Mammary epithelial cell (primary cell): ENCODE measurements at places on chromosomes 1 and 21.

DNA sequence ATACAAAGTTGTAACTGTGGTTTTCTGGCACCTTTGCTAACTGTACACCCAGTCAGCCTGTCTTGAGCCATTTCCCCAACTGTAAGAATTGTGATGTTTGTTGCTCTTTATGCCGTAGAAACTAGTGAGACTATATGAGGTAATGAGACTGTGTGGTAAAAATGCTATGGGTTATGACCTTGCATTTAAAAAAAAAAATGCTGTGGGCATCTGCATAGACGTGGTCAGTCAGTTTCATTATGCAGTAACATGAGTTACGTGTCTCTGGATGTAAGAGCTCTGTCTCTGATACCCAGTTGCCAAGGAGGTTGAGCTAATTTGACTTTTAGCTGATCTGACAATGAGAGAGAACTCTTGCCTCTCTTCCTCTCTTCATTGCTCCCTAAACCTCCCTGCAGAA is 80.6 kb upstream of the LAMC2 start:
- no peak for DNase-seq

GRCh38 chr1:232319072-232319471 is 310.9 kb downstream of the SIPA1L2 start:
- peak; percentile 71 for DNase-seq

- no peak for DNase-seq
Measured at GRCh38 chr1:12757836-12758235, 11.8 kb downstream of the CFAP107 start.

GRCh38 chr1:94654031-94654430 is 112.5 kb upstream of the F3 start:
- peak; percentile 65 for DNase-seq

DNA sequence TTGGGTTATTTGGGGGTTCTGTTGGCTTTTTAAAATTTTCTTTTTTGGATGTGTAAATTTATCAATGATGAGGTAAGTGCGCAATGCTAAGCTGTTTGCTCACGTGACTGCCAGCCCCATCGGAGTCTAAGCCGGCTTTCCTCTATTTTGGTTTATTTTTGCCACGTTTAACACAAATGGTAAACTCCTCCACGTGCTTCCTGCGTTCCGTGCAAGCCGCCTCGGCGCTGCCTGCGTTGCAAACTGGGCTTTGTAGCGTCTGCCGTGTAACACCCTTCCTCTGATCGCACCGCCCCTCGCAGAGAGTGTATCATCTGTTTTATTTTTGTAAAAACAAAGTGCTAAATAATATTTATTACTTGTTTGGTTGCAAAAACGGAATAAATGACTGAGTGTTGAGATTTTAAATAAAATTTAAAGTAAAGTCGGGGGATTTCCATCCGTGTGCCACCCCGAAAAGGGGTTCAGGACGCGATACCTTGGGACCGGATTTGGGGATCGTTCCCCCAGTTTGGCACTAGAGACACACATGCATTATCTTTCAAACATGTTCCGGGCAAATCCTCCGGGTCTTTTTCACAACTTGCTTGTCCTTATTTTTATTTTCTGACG is 3.1 kb downstream of the OLIG2 start:
- DNase-seq: no peak

DNA sequence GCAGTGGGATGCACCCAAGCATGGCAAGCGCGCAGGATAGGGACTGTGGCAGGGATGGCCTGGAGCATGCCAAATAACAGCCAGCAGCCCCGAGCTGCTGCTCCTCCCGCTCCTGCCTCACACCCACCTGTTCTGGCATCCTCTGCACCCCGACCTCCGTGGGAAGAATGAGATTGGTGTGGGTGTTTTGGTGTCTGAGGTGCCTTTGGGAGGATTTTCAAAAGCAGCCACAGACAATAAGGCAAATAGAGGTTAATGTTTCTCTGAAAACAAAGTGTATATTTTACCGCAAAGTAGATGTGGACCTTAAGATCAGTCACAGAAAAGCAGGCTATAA is 35.5 kb downstream of the IGFN1 start:
- no peak for DNase-seq

DNA sequence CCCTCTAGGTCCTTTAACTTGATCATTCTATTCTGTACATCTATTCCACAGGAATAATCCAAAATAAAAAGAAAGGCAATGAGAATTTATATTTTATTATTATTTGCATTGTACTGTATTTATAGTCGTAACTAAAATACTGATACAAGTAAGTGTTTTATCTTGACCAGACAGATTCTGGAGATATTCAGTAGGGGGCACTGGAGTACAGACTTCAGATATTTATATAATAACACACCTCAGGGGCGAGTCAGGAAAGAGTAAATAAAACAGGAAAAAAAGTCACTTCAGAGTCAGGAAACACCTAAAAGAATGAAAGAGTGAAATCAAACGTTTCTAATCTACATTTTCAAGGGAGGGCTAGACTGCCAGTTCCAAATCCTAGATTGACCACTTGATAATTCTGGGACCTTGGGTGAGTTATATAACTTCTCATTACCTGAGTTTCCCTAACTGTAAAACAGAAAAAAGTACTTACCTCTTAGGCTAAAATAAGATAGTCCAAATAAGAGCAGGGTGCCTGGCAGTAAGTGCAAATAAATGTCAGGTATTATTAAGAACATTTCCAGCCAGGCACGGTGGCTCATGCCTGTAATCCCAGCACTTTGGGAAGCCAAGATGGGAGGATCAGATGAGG is 31.1 kb upstream of the MTF1 start:
- DNase-seq: peak; percentile 26

DNA sequence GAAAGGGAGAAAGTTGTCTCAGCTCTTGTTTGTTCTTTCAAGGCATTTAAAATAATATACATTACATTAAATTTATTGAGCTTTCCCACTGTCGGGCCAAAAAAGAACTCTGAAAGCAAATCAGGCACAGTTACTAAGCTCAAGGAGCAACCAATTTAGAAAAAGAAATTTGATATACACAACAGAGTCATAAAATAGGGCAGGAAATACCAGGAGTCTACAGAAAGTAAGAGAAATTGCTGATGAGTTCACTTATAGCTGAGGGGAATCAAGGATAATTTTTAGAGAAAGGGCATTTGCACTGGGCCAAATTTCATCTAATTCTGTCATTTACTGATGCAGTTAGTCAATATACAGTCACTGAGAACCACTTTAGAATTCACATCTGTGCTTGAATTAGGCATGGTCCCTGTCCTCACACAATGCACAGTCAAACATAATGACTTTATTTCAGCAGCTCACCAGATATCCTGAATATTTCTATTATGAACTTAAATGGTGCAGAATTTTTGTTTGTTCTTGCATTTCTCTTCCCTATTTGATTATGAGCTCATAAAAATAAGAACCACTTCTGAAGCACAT is 249.6 kb upstream of the BEND5 start:
- DNase-seq: no peak

GRCh38 chr1:21067551-21068227 is 109.0 kb downstream of the EIF4G3 start:
- DNase-seq: no peak

- DNase-seq: peak; percentile 62
Measured at GRCh38 chr1:51296383-51297357, 33.7 kb downstream of the TTC39A start.

- DNase-seq: no peak
Measured at GRCh38 chr1:225471453-225472301, 43.8 kb upstream of the LBR start.

GRCh38 chr1:108722292-108722691 is 9.6 kb downstream of the FNDC7 start:
- DNase-seq: no peak

DNA sequence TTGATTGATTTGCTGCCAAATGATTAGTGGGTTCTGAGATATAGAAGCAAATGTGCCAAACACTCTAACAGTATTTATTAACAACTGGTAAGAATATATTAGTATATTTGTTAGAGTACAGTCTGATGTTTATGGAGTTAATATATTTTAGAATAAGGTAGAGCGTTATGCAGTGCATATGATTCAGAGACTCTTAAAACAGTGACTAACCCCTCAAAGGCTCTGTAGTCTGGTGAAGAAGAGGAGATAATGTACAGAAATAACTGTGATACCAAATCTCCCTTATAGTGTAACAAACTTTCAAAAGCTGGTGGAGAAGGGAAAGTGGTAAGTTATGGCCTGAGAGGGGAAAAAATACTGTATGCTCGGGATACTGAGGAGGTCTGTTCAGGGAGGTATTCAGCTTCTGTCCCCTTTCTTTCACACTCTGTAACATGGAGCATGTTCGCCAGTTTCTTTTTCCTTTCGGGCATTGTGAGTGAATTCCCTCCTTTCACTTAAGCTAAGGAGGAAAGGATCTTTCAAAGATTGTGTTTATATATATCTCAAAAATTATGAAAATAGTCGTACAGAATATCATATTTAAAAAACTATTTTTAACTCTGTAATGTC is 121.2 kb downstream of the ADGRL2 start:
- DNase-seq: no peak

DNA sequence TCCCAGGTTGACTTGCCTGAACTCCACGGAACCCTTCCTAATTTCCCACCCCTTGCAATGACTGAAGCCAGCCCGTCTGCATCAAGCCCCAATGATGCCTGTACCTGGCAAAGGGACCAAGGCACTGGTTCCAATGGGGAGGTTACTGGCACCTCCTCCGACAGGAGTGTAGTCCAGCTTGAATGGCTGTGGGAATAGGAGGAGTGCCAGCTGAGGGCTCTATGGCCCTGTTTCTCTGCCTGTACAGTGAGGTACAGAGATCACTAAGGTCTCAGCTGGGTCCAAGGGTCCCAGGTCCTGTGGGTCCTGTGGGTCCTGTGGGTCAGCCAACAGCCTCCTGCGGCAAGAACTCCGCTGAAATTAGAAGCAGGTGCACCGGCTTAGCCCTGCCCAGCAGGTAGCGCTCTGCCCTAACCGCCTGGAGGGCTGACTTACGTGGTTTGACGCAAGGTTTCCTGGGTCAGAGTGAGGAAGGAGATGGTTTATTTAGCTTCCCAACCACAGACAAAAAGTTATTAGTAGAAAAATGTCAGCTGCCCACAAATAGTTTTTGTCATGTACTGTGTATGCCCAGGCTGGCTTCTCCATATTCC is 9.9 kb upstream of the SPRR4 start:
- peak; percentile 23 for DNase-seq

DNA sequence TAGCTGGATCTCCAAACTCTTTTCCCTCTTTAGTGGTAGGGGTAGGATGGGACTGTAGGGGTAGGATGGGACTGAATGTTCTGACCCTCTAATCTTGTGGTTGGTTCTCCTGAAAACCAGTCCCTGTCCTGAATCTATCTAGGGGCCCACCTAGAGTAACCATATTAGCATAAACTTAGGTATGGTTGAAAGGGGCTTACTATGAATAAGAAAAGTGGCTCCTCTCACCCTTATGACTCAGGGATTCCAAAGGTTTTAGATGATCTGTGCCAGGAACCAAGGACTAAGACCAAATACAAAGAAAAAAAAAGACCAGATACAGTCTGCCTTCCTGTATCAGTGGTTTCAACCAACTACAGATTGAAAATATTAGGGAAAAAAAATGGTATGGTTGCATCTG is 28.9 kb downstream of the RNF2 start:
- peak; percentile 10 for DNase-seq

GRCh38 chr1:23573574-23574182 is 14.4 kb upstream of the ID3 start:
- DNase-seq: no peak

- DNase-seq: no peak
Measured at GRCh38 chr1:241352401-241352800, 4.6 kb downstream of the RGS7 start.

DNA sequence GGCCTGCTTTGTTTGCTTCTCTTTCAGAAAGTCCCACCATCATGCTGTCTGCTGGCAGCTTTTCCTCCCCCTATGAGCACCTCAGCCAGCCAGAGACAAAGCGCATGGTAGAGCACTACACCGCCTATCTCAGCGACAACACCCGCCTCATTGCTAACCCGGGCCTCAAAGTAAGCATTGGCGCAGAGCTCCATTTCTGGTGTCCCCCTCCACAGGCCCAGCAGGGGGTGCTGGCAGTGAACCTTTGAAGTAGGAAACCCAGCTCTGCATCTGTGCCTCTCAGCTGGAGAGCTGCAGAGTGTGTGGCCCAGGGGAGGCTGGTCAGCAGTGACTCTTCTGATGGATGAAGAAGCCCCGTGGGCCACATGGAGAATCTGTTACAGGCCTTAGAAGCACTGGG is 81.2 kb upstream of the RAVER2 start:
- DNase-seq: no peak

- peak; percentile 80 for DNase-seq
Measured at GRCh38 chr1:183023601-183024316, 539 bp downstream of the LAMC1 start.

GRCh38 chr1:204085876-204086275 is 13.0 kb downstream of the SOX13 start:
- DNase-seq: no peak

DNA sequence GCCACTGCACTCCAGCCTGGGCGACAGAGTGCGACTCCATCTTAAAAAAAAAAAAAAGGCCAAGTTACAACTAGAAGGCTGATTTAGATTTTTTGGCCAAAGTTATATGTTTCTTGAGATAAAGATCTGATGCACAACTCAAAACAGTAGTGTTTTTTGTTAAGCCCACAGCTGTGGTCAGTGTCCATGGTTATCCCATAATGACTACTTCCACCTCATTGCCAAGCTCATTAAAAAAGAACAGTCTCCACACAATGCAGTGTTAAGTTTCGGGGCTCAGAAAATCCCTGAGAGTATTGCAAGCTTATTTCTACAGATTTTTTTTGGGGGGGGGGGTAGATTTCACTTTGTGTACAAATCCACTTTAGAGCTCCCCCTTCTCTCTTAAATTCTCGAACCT is 120.5 kb downstream of the RUNX1 start:
- DNase-seq: no peak

- no peak for DNase-seq
Measured at GRCh38 chr1:90309806-90310205, 314.9 kb downstream of the ZNF326 start.

GRCh38 chr21:46017148-46017547 is 35.6 kb downstream of the COL6A1 start:
- no peak for DNase-seq

DNA sequence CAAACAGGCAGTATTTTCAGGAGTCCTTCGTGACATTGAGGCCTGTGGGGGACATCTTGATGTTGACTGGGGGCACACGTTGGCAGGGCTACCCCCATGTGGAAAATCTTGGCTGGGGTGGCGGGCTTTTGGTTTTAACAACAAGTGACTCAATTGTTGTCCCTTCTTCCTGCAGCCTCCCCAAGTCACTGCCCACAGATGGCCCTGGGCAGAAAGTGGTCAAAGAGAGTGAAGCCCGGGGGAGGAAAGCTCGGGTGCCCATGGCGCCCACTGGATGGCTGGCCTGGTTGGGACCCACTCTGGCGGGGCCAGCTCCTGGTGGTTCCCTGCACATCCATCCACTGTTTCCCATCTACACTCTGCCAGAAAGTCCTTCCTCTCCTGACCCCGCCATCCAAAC is 24.6 kb upstream of the ZNF648 start:
- DNase-seq: no peak

GRCh38 chr1:186218654-186219352 is 156.2 kb downstream of the TPR start:
- no peak for DNase-seq

GRCh38 chr1:231248778-231249177 is 7.8 kb downstream of the GNPAT start:
- no peak for DNase-seq
